Skin of body (tissue), 3 donors: ENCODE measurements at places on chromosomes 4 and X. TPM values are rescaled to one million over a fixed set of nuclear protein-coding genes. Genes with fewer than 3 reads are reported as not detected.

DNA sequence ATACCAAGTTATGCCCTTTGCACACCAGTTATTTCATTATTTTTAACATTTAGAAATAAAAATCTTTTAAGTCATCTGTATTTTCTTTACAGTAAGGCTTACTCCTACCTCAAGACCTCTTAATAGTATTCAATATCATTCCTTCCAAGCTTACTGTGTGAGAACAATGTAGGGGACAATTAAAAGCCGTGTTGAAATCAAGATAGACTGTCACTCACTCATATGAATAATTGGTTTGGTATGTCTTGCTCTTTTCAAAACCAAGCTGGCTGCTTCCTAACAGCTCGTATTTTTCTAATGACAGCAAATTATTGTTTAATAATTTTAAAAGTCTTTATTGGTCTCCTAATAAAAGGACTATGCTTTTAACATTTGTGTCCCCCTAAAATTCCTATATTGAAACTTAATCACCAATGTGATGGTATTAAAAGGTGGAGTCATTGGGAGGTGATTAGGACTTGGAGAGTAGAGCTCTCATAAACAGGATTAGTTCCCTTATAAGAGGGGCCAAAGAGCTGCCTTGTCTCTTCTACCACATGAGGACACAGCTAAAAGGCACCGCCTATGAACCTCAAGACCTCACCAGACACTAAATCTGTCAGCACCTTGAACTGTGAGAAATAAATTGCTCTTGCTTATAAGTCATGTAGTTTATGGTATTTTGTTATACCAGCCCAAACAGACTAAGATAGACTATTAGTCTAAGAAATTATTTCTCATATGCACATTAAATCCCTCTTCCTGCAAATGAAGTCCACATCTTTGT lies 4.1 kb downstream of the ABCB7 start:
- no peak for DNase-seq

- DNase-seq = no peak
These were observed 12.1 kb upstream of the ING2 start for GRCh38 chr4:183492791-183493222.

CTAG1A gene
- not detected for total RNA-seq

DNA sequence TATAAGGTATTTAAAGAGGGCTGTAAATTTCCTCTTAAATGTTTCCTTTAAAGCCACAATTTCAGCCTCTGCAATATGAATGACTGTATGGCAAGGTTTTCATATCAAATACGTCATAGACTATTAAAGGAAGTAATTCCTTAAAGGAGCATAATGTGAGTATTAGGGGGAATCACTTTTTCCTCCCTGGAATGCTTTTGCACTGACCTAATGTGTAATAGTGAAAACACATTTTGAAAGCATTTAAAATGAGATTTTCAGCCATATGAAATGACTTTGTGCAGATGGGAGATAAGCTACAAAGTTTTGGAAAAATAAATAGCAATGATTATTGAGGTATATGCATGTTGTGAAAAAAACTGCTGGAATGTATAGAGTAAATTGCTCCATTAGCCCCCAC lies 17.6 kb downstream of the SLIT2 start:
- DNase-seq = peak; percentile 21

DNA sequence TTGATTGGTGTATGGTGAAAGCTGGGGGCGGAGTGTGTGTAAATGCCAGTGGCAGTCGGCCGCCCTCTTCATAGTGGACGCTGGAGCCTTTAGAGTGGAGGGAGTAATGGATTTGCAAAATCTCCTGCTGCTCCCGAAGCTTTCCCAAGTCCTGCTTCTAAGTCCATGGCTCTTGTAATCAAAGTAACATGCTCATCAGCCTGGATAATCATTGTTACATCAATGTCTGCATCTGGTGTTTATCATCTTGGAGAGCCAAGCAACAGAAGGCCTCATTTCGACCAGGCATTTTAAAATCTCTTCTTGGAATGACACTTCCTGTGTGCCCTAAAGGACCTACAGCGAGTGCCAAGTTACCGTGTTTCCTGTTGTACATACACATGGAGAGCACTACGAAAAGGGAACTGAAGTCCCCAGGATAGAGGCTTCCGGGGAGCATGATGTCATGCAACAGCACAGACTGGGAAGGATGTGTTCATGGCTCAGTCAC lies 32.2 kb downstream of the UNC5C start:
- DNase-seq = peak; percentile 55

- no peak for DNase-seq
These were observed 2053.5 kb upstream of the TENM3 start for GRCh38 chr4:180189666-180190065.

- DNase-seq = no peak
These were observed 431.3 kb downstream of the KCNIP4 start for GRCh38 chr4:21517126-21517859.

- DNase-seq = no peak
These were observed 31.9 kb downstream of the CDKL2 start for GRCh38 chr4:75598390-75598789.

GRCh38 chrX:101136235-101136634 lies 38.2 kb downstream of the CENPI start:
- DNase-seq = no peak

PAGE2 gene
- not detected for total RNA-seq

VSIG1 gene
- total RNA-seq = 0.20 TPM

CFI gene
- 10.1 TPM for total RNA-seq

ASB9 gene
- total RNA-seq = 1.7 TPM

- no peak for DNase-seq
These were observed 56.4 kb upstream of the PNPLA4 start for GRCh38 chrX:7983581-7983980.

DNA sequence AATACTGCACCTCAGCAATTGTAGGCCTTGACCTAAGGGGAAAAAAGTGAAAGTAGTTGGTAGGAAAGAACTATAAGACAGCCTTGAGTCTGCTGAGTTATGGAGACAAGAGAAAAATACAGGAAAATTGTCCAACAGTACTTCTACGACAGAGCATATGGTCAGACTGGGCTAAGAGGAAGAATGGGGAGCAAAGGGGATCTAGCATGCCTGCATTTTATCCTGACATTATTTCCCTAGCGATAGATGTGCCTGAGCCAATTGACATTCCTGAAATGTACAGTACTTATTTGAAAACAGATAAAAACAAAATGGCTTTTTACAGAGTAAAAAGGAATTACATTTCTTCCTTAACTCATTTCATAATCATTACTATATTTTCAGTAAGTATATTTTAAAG lies 22.2 kb downstream of the GUCY1A1 start:
- DNase-seq = peak; percentile 12

- DNase-seq = no peak
These were observed 129.8 kb downstream of the SORBS2 start for GRCh38 chr4:185682236-185682635.

CLCN4 gene
- 7.4 TPM for total RNA-seq

DNA sequence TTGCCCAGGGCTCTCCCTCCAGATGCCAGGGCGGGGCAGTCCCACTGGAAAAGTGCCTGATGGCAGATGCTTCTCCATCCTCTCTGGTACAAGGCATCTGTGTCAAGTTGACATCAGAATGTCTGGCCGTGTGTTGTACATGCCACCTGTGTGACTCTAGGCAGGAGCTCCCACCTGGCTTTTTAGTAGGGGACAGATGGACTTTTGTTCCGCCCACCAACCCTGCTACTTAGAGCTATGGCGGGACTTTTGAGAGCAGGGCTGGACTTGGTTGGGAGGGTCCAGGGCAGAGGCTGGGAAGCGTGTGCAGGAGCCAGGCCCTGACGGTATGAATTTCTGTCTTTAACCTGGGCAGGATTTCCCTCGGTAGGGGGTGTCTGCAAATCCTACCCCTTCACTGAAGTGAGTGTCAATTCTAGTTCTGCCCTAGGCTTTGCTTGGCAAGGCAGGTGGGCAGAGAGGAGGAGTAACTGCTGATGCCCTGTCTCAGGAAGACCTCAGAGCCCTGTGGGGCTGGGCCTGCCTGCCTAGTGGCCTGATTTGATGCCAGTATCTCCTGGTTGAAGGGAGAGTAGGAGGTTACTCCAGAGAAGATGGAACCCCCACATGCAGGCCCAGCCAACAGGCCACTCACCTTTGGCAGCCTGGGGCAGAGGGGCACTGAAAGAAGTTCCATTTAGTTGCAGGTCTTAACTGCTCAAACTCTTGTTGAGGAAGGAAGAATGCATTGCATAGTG lies 99.1 kb downstream of the PJA1 start:
- DNase-seq = no peak

DNA sequence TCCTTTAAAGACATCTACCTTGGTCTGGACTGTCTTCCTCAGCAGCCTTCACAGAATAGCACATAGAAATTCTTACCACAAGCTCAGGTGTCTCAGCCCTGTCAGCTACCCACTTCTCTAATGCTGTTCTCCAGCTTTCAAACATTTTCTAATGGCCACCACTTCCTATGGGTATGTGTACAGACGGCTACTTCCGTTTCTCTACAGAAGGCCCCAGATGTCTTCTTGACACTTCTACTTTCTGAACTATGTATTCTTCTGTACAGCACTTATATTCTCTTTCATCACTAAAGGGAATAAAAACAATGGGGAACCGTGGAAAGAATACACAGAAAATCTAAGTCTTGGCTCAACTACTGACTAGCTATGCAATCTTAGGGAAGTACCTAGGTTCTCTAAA lies 13.3 kb downstream of the OPHN1 start:
- DNase-seq = no peak

GRCh38 chr4:11590132-11590531 lies 161.4 kb upstream of the HS3ST1 start:
- DNase-seq = no peak

GRCh38 chrX:67545893-67546495 lies 2.2 kb downstream of the AR start:
- no peak for DNase-seq

YIPF7 gene
- total RNA-seq = 0.79 TPM

DNA sequence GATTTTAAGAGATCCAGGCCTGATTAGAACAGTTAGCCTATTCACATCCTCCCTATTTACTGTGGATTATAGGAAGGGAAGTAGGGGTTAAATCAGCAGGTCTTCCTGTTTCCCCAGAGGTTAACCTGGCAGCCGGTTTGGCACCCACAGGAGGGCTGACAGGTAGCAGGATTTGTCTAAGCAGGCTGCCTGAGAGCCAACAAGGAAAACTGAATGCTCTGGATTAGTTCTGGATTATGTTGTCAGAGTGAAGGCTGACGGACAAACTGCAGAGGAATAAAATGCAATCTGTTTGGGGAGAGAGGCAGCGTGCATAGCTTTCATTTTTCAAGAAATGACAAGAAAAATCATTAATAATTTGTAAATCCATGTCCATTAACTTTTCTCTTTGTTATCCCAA lies 397.1 kb upstream of the FAM241A start:
- no peak for DNase-seq

FREM3 gene
- total RNA-seq = 0.10 TPM

DNA sequence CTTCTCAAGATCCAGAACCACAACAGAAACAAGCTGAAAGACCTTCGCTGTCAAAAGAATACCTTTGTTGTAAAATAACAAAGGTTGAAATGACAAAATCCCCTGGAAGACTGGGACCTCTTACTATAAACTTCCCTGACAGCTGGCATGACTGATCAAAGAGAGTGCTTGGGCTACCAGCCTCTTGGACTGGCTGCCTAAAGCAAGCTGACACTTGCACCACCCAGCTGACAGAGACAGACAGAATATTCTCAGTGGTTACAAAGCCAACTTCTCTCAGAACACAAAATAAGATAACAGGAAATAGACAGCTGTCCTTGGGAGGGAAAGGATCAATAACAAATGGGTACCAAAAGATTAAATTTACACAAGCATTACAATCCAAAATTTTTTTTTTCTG lies 241.7 kb upstream of the SPOCK3 start:
- DNase-seq = no peak

GRCh38 chr4:26529479-26529878 lies 39.2 kb upstream of the CCKAR start:
- no peak for DNase-seq

- DNase-seq = no peak
These were observed 18.7 kb upstream of the WDR1 start for GRCh38 chr4:10135260-10135659.

GRCh38 chr4:10091531-10092181 lies 24.9 kb downstream of the WDR1 start:
- DNase-seq = no peak

DNA sequence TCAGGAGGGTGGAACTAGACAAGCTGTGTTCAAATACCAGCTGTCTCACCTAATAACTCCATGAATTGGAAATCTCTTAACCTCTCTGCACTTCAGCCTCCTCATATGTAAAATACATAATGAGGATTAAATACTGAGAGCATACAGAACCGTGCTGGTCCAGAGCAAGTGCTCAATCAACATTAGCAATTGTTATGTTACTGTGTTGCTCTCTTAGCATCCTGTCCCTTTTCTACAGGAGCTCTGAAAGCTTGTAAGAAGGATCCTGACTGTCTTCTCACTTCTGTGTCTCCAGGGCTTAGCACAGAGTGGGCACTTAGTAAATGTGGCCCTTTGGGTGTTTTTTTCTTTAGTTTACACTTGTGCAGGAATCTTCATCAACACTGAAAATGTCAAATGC lies 1456.1 kb upstream of the IGFBP7 start:
- no peak for DNase-seq

- no peak for DNase-seq
These were observed 19.4 kb downstream of the MTTP start for GRCh38 chr4:99593781-99594641.

TMEM144 gene
- 4.4 TPM for total RNA-seq

GRCh38 chr4:52096048-52096447 lies 44.9 kb downstream of the SPATA18 start:
- DNase-seq = no peak

GRCh38 chr4:145388043-145388442 lies 93.6 kb upstream of the SMAD1 start:
- DNase-seq = no peak

DNA sequence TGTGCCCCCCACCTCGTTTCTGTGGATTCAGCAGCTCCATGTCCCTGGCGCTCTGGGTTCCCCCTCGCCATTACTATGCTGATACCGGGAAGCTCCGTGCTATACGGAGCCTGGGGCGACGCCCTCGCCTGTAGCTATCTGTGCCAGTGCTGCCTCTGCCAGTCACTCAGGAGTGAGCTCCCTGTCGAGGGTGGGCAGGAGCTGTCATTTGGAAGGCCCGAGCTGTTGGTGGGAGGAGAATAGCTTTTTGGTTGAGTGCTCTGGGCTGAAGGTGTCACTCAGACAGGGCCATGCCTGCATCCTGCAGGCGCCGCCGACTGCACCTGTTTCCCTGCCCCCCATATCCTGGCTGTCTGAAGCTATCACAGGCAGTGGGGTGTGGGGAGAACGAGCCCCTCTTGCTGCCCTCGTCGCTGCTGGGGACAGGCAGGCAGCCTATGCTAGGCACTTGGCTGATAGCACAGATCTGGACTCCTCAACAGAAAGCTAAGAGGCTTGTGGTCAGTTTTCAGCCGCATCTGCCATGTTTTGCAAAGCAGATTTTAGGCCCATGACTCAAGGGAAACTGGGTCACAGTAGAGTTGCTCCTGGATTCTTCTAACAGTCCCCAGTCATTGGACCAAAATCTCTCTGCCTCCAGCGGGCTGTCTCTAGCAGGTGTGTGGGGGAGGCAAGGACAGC lies 31.8 kb downstream of the CPLX1 start:
- DNase-seq = no peak

HTRA3 gene
- total RNA-seq = 25.8 TPM

- no peak for DNase-seq
These were observed 37.0 kb downstream of the SH2D1A start for GRCh38 chrX:124383354-124383753.

NAP1L2 gene
- total RNA-seq = 1.3 TPM

GABRE gene
- 173 TPM for total RNA-seq

- no peak for DNase-seq
These were observed 308.5 kb downstream of the CENPC start for GRCh38 chr4:67236788-67237187.

MYOZ2 gene
- 21.2 TPM for total RNA-seq
